ENCODE measurements at places on chromosomes 5 and 9. TPM values are rescaled to one million over a fixed set of nuclear protein-coding genes. Genes with fewer than 3 reads are reported as not detected.

The PLAC8L1 gene
- not detected for total RNA-seq

The C9orf50 gene
- total RNA-seq = not detected

The PCDHB8 gene
- total RNA-seq = 2.0 TPM

DNA sequence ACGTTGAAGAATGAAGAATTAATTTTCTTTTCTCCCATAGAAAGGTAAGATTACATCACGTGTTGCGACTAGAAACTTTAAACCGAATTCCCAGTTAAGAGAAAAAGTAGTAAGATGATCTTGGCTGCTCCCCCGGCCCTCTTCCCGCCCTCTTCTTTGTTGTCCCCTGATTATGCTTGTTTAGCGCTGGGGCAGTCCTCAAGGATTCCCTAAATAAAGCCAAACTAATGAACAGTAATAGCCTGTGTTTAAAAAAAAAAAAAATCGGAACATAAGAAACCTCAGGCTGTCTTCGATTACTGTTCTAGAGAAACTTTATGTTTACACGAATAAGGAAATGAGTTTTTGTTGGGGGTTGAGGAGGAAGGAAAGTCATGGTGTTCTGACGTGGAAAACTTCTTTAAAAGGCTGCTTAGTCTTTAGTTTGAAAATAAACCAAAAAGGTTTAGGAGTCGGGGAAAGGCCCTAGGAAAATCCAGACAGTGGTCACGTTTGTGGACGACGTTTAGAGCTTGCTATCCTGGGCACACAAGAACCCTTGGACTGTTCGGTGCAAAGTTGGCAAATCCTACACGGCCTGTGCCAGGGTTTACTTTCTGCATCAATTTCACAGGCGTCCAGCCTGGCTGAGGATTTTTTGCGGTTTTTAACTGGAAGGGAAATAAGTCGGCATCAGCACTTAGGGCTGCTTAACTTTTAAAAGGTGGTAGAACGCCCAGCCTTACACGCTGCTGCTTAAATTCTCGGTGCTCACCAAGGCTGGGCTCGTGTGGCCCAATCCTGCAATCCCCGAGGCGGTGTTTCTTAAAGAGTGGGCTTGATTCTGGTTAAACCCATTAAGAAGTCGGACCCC, 1.1 kb upstream of the MAT2B start:
- DNase-seq = peak; percentile 33

GRCh38 chr5:64746446-64746845, 22.0 kb downstream of the SREK1IP1 start:
- DNase-seq = no peak

DNA sequence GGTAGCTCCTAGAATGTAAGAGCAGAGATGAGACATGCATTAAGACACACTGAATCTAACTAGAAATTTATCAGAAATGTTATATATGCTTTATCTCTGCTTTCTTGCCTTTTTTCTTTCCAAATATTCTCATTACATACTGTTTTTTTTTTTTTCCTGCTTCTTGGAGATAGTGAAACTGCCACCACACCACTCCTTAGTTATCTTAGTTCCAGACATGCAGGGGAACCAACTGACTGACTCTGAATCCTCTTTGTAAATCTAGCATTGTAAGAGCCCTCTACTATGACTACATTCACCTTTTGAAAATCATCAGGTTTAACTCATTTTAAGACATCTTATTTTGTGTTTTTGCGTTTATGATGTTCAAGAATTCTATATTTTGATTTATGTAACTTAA, 181.3 kb upstream of the ST8SIA4 start:
- DNase-seq = no peak

- no peak for DNase-seq
Observed at GRCh38 chr5:175521313-175521833, 43.0 kb downstream of the SFXN1 start.

DNA sequence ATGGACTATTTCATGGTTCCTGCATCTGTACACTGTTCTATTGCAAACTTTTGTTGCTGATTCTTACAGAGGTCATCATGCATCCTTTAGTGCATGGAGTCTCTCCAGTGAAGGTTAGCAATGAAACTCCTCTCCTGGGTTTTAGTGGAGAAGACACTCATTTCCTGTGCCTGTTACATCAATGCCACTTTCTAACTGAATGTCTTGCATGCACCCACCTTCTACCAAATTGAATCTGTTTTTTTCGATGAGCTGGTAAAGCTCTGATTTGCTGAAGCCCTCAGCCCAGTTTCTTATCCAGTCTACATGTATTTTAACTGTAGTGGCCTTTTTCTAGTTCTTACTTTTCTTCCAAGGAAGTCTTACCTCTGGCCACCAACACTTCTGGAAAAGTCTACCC, 591.8 kb upstream of the ADAMTS16 start:
- DNase-seq = no peak

- DNase-seq = peak; percentile 77
Observed at GRCh38 chr9:114216081-114216480, 60.7 kb downstream of the COL27A1 start.

Measured in heart left ventricle (tissue), 16 donors.